ENCODE measurements at places on chromosomes 6 and 20.

DNA sequence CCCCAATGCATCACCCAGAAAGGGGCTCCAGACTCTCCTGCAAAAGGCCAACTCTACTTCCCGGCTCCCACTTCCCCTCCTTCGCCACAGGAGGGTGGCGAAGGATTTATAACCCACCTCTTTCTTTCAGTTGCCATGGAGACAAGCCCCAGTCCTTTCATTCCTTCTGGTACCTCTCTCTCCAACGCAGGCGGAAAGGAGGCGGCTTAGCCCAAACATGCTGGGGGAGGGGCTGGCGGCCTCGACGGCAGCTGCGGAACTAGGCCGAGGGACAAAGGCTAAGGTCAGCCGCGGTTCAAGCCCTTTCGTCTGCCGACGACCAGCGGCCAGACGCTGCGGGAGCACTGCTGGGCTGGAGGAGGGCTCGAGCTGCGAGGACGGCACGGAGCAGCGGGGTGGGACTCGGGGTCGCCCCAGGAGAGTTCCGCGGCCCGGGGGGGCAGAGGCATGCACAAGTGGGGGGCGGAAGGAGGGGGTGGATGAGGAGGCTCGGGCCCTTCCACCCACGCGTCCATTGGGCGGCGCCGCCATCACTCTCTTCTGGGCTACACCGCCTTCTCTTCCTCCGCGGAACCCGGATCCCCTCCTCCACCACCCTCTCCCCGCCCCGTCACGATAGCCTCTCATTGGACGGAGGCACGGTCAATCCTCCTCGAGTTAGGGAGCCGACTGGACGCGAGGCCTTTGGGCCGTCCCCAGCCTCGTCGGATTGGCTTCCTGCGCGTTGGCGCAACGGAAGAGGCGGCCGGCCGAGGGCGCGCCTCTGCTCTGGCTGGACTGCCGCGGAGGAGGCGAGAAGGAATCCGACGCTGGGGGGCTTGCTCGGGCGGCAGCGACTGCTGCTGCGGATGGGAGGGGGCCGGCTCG is at the start of gene PANK2:
Gene PANK2 (plus strand): TSS at position 766 of the 867 bp plus-strand sequence.
- peak; percentile 99 for DNase-seq

DNA sequence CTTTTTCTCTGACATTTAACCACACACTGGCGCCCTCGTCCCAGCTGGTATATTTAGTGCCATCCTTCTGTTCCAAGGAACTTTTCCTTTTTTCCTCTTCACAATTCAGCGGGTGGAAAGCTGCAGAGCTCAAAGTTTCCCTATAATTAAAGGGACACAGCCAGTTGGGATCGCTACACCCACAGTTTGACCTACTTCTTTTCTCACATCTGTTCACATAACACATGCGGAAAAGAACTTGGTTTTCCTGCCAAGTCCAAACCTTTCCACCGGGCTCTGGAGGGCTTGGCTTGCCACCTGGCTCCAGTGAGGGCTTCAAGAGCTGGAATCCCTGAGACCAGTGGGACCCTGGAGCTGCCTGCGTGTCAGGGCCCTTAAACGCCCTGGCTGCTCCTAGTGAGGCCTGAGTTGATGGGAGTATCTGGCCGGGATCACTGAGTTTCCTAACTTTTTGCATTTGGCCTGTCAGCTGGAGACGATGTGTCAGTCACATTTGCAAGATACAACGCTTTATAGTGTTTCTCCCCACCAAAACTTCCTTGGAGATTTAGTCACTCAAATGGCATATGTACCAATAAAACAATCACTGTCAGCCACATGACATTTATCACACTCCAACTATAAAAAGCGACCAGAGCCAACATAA is 176.0 kb downstream of the SASH1 start:
- no peak for DNase-seq

- peak; percentile 78 for DNase-seq
These were observed at the start of gene FNDC1 for GRCh38 chr6:159169193-159169555. FNDC1 (plus strand) TSS chr6:159169400; CDS start chr6:159169597, 197 bp downstream.

DNA sequence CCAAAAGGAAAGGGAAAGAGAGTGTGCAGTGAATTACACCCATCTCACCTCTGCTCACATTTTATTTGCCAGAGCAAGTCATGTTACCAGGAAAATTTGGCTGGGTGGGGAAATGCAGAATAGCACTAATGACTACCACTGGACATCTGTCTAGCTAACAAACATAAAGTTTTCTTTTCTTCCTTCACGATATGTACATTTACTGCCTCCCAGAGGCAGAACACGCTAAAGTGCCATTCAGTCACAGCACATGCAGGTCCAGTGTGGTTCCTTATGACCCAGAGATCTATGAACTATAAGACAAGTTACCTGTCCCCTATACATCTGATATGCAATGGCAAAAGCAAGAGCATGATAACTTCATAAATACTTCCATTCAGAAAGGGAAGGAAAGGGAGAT is 194.1 kb downstream of the OGFRL1 start:
- DNase-seq = no peak

DNA sequence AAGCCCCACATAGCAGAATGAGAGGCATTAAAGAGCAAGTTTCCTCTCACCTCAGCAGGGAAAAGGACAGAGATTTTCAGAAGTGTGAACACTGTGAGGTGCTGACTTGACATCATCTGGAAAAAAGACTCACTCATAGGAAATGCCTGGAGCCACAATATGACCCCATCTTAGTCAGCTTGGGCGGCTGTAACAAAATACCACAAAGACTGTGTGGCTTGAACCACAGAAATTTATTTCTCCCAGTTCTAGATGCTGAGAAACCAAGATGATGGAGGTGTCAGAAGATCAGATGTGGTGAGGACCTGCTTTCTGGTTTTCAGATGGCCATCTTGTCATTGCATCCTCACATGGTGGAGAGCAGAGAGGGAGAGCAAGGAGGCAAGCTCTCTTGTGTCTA is 253.1 kb downstream of the ADGB start:
- peak; percentile 63 for DNase-seq

- no peak for DNase-seq
These were observed 74.1 kb upstream of the INSM1 start for GRCh38 chr20:20293691-20294385.

DNA sequence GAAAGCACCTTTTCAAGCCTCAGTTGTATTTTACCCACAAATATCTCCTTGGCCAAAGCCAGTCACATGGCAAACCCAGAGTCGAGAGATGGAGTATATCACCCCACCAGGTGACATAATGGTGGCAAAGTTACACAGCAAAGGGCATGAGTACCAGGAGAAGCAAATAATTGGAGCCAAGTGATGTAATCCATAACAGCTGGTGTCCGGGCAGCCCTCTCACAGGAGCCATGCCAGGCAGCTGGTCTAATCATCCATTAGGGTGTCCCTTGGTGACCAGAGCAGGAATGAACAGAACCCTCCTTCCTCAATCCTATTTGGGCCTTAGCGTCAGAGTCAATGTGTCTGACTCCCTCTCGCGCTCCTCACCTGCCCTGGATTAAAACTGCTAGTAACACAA is 272.1 kb downstream of the LRFN2 start:
- DNase-seq = no peak

DNA sequence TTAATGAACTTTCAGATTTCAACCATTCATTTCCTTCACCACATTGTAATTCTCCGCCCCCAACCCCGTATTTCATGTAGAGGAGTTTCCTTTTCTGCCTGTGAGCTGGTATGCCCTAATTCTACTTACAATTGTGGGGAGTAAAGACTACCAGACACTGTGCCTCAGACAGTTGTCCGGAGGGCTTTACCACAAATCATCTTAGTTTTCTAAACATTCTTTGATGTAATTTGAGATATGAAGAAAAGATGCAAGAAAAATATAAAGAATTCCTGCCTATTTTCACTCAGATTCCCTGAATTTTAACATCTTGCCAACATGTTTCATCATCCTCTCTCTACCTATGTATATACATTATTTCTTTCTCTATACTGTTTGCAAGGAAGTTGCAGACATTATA is 28.3 kb upstream of the LOC128125822 start:
- DNase-seq = no peak
